ENCODE measurements at places on chromosomes 3 and 15. TPM values are rescaled to one million over a fixed set of nuclear protein-coding genes. Genes with fewer than 3 reads are reported as not detected.

TRIM59 gene
- total RNA-seq: 8.6 TPM

TMCC1 gene
- total RNA-seq: 24.6 TPM

SLC6A1 gene
- not detected for total RNA-seq

RBP2 gene
- not detected for total RNA-seq

- no peak for DNase-seq
Observed at GRCh38 chr3:170730071-170730812, 139.8 kb downstream of the RPL22L1 start.

DNA sequence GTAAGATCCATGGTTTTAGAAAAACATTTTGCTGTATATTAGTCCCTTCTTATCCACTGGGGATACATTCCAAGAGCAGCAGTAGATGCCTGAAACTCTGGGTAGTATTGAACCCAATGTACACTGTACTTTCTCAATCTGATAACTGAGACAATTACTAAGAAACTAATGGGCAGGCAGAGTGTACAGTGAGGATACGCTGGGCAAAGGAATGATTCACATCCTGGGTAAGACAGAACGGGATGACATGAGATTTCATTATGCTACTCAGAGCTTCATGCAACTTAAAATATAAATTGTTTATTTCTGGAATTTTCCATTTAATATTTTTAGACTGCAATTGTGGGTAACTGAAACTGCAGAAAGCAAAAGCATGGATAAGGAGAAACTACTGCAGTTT lies 46.2 kb upstream of the TEX55 start:
- DNase-seq: no peak

GRCh38 chr15:101004500-101004899 lies 85.3 kb downstream of the LRRK1 start:
- DNase-seq: no peak

GRCh38 chr3:15797642-15798303 lies at the start of gene ANKRD28:
ANKRD28 (minus strand) TSS chr3:15797979; CDS start chr3:15796521, 1,458 bp downstream.
- DNase-seq: no peak

DNA sequence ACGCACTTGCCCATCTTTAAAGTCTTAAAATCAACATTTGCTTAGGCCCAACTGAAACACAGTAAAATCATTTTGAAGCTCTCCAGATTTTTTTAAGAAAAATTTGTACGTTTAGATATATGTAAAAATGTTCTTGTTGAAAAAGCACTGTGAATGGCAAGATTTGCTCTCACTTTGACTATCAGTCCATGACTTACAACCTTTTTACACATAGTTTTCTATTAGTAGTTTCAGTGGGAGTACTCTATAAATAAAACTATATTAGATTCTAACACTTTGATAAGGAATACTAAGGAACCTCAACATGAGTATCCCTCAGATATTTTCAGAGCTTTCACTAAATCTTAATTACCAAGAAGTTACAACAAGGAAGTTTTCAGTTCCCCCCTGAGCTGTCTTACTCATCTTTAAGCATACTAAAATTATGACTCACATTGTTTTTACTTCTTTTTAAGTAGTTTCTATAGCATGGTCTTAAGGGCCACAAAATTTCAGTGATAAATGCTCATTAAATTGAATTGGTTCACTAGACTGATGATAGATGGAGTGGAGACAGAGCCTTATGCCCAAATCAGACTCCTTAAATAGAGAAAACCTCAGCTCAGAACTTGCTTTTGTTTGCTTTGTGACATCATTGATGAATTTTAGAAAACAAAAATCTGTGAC lies 31.6 kb upstream of the RAP2B start:
- no peak for DNase-seq
